ENCODE measurements at places on chromosomes 12 and 14.

DNA sequence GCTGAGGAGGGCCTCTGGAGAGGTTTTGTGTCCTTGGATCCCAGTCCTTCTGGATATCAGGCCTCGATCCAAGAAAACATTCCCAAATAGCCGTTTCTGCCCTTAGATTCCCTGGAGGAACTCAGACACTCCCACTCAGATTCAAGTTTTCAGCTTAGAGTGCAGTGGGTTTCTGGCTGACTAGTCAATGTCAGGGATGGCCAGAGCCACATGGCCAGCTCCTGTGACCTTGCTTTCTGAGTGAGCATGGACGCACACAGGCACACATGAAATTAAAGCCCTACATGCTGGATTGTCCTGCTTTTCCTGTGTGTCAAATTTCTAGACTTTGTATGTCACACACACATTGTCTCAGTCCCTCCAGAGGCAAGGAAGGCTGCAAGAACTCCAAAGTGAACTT is 86.2 kb downstream of the TNFAIP2 start:
- no peak for DNase-seq

- DNase-seq: no peak
These were observed 145.0 kb downstream of the SAMD4A start for GRCh38 chr14:54711812-54712464.

DNA sequence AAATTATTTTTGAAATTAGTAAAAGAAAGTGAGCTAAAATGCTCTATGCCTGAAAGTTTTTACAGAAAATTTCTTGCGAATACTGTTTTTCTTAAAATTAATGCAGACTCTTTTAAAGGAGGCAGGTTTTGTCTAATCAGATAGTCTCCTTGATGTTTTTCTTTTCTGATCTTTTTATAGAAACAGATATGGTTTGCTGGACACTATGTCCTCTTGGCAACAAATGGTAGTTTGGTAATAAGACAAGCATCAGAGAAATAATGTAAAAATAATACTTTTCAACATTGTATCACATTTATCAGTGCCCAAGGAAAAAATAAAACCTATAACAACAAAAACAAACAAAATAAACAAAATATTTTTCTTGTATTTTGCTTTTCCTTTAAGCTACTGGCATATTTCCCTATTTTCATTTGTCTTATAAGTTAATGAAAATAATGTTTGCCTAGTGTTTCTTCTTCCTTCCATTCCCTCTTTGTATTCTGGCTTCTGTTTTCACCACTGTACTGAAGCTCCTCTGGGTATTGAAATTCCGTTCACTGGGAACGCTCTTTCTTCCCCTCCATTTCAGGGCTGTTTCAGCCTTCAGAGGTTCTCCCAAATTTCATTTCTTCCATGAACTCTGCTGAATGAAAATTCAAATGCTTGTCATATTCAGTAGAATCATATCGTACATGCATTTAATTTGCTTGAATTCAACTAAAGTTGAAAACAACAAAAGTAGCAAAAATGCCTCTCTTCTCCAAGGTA is 115.3 kb downstream of the TRMT5 start:
- no peak for DNase-seq

DNA sequence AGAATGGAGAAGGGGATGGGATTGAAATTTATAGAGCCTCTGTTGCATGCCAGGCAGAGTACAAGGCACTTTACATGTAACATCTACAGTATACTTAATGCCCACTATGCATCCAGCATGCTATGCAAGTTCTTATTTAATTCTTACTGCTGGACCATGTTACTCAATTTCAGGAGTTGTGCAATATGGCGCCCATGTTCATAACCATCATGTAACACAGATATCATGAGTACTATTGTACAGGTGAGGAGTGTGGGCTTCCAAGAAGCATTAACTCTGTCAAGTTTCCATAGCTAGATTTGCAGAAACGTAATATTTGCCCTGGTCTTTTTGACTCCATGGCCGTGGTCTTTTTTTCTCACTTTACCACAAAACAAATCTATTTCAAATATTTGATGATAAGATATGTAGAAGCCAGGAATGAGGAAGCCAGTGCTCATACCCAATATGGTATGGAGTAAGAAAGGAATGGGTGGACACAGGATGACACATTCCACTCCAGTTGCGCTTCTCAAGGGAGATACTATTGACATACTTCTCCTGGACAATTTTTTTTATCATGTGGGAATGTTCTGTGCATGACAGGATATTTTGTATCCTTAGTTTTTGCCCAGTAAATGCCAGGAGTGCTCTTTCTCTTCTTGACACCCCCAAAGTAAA is 191.8 kb downstream of the C12orf75 start:
- DNase-seq: no peak

DNA sequence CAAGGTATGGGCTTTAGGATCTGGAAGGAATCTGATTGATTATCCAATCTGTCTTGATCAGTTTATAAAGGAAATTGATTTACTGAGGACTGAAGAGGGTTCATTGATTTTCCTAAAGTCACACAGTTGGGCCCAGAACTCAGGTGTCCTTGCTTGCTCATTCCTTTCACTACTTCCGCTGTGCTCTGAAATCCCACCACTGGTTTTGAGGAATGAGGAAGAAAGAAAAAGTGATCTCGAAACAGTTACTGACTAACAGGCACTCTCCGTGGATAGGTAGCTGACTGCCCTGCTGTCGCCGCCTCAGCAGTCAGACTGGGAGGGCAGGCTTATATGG is at the start of gene FITM1:
TSS of gene FITM1 (plus strand) at position 280 of the 337 bp plus-strand sequence. CDS start 905 bp downstream, outside the sequence.
- DNase-seq: no peak

DNA sequence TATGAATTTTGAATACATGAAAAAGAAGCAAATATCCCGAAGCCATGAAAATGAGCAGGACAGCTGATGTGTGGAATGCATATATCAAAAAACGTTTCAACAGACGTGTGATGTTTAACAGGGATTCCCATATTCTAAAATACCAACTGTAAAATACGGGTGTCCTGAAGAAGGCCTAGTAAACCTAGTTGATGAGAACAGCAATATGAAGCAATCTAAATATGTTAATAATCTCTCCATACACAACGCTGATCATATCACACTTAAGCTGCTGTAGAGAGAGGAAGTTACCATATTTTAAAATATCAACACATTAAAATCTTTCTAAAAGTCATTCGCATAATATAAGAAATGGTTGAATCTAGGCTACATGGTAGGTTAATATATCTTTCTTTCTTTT is 317.5 kb downstream of the PPFIA2 start:
- no peak for DNase-seq

- DNase-seq: no peak
These were observed 2.4 kb downstream of the E2F7 start for GRCh38 chr12:77062846-77063461.

DNA sequence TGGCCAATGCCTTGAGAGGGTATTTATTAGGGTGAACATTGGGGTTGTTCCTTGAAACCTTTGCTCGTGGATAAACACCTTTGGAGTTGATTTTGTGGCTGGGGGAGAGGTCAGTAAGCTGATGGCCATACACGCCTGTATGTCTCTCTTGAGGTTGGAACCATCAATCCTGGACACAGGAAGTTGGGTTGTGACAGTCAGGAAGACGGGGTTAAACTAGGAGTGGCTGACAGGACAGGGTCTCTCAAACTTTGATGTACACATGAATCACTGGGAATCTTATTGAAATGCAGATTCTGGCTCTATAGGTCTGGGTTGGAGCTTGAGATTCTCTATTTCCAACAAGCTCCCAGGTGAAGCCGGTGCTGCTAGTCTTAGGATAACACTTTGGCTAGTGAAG is 12.8 kb upstream of the WSCD2 start:
- DNase-seq: no peak

GRCh38 chr12:27958675-27959074 is 13.9 kb downstream of the PTHLH start:
- no peak for DNase-seq
